ENCODE measurements at places on chromosomes 4 and X. TPM values are rescaled to one million over a fixed set of nuclear protein-coding genes. Genes with fewer than 3 reads are reported as not detected.
A peak's percentile ranks its signal among the peaks of the same experiment; 100 is the strongest.

- H3K36me3 ChIP-seq = no peaks in the 10 kb centered on the region
- H3K27me3 ChIP-seq = peaks cover 4% of the 10 kb centered on the region
- H3K4me1 ChIP-seq = no peaks in the 10 kb centered on the region
- peak; percentile 17 for DNase-seq
Measured at GRCh38 chr4:7153711-7154110, 38.6 kb upstream of the SORCS2 start.

GRCh38 chr4:17029432-17029831, 131.0 kb upstream of the LDB2 start:
- no peaks in the 10 kb centered on the region for H3K27me3 ChIP-seq
- no peaks in the 10 kb centered on the region for H3K36me3 ChIP-seq
- H3K27ac ChIP-seq = no peak overlapping the region

DNA sequence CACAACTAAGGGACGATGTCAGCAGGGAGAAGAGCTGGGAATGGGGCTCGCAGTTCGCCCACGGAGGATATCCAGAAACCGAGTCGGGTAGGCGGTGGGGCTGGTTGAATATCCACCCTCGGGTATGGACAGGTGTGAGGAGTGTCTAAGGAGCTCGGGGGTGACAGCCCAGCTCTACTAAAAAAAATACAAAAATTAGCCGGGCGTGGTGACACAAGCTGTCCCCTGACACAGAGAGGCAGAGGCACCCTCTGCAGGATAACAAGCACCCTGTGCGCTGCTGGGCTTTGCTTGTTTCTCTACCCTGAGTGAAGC, 12.2 kb upstream of the ASMTL start:
- no peaks in the 10 kb centered on the region for H3K4me1 ChIP-seq
- peak; percentile 11 for DNase-seq
- no peak overlapping the region for H3K4me3 ChIP-seq
- H3K27ac ChIP-seq = no peak overlapping the region

CNGA1 gene
- total RNA-seq = 0.53 TPM

- H3K27ac ChIP-seq = no peak overlapping the region
- DNase-seq = no peak
- H3K27me3 ChIP-seq = no peaks in the 10 kb centered on the region
- no peaks in the 10 kb centered on the region for H3K36me3 ChIP-seq
- no peaks in the 10 kb centered on the region for H3K4me1 ChIP-seq
Measured at GRCh38 chr4:159367781-159368080, 264.9 kb downstream of the RAPGEF2 start.

- H3K27me3 ChIP-seq = no peaks in the 10 kb centered on the region
- no peaks in the 10 kb centered on the region for H3K36me3 ChIP-seq
- H3K4me3 ChIP-seq = no peak overlapping the region
- no peaks in the 10 kb centered on the region for H3K4me1 ChIP-seq
- DNase-seq = no peak
- H3K27ac ChIP-seq = no peak overlapping the region
Measured at GRCh38 chrX:120419463-120419862, 49.6 kb downstream of the LAMP2 start.

GRCh38 chr4:82491251-82491960, 61.0 kb downstream of the ENOPH1 start:
- H3K36me3 ChIP-seq = no peaks in the 10 kb centered on the region
- no peaks in the 10 kb centered on the region for H3K27me3 ChIP-seq
- DNase-seq = no peak
- no peaks in the 10 kb centered on the region for H3K4me1 ChIP-seq
- H3K4me3 ChIP-seq = no peak overlapping the region

GRCh38 chr4:47945930-47946726, 31.7 kb upstream of the NFXL1 start:
- H3K27me3 ChIP-seq = no peaks in the 10 kb centered on the region
- H3K4me1 ChIP-seq = no peaks in the 10 kb centered on the region
- no peak overlapping the region for H3K4me3 ChIP-seq
- DNase-seq = no peak

DNA sequence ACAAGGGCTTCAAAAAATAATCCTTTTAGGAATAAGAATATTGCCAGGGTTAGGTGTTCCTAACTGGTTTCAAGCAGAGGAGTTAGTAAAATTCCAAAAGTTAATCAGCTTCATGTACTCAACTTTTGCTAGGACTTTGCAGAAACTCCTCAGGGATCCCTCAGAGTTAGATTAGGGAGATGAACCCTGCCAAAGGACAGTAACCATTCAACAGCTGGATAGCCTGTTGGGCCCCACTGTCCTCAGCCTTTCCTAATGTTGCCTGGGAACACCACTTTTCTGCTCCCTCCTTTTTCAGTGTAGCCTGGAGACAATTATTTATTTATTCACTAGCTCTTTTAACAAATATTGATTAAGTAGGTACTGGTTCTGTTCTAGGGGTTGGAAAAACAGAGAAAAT, 53.8 kb downstream of the NFKB1 start:
- peaks cover 30% of the 10 kb centered on the region for H3K4me1 ChIP-seq
- no peaks in the 10 kb centered on the region for H3K36me3 ChIP-seq
- DNase-seq = no peak
- no peak overlapping the region for H3K27ac ChIP-seq
- no peak overlapping the region for H3K4me3 ChIP-seq
- no peaks in the 10 kb centered on the region for H3K27me3 ChIP-seq

GRCh38 chrX:103356130-103356798, at the start of gene TCEAL9:
TSS of gene TCEAL9 (plus strand) at chrX:103356506. CDS start at chrX:103357685, 1,179 bp downstream.
- H3K27me3 ChIP-seq = no peaks in the 10 kb centered on the region
- no peaks in the 10 kb centered on the region for H3K4me1 ChIP-seq
- peak within 1 kb of the TSS; percentile 81 for H3K27ac ChIP-seq
- no peaks in the 10 kb centered on the region for H3K36me3 ChIP-seq
- DNase-seq = peak; percentile 57

GCNA gene
- 2.1 TPM for total RNA-seq

- no peak for DNase-seq
- no peak overlapping the region for H3K27ac ChIP-seq
- no peaks in the 10 kb centered on the region for H3K4me1 ChIP-seq
- H3K4me3 ChIP-seq = no peak overlapping the region
Measured at GRCh38 chrX:154987940-154988339, 34.6 kb downstream of the F8 start.

DNA sequence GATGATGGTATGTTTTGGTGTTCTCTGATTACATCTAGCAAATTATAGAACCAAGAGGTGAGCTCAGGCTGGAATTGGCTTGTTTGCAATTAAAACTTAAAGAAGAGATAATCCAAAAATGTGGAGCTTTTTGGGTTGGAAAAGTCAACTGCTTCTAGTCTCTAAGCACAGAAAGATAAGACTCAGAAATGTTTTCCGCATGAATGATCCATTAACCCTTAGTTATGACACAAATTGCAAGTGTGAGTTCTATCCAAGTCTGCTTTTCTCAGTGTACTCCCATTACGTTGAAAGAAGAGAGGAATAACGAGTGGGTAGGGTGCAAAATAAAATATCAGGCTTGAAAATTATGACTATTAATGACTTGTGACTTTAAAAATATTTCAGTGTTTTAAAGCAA, 38.5 kb downstream of the HPGD start:
- H3K27me3 ChIP-seq = no peaks in the 10 kb centered on the region
- no peaks in the 10 kb centered on the region for H3K4me1 ChIP-seq
- H3K36me3 ChIP-seq = no peaks in the 10 kb centered on the region
- H3K4me3 ChIP-seq = no peak overlapping the region
- H3K27ac ChIP-seq = no peak overlapping the region
- no peak for DNase-seq

PRR27 gene
- total RNA-seq = not detected

GRCh38 chr4:84708406-84709135, 125.6 kb downstream of the CDS1 start:
- no peak overlapping the region for H3K4me3 ChIP-seq
- H3K27ac ChIP-seq = no peak overlapping the region
- H3K36me3 ChIP-seq = peaks cover 86% of the 10 kb centered on the region
- DNase-seq = no peak
- H3K27me3 ChIP-seq = no peaks in the 10 kb centered on the region
- no peaks in the 10 kb centered on the region for H3K4me1 ChIP-seq

ESX1 gene
- not detected for total RNA-seq

DNA sequence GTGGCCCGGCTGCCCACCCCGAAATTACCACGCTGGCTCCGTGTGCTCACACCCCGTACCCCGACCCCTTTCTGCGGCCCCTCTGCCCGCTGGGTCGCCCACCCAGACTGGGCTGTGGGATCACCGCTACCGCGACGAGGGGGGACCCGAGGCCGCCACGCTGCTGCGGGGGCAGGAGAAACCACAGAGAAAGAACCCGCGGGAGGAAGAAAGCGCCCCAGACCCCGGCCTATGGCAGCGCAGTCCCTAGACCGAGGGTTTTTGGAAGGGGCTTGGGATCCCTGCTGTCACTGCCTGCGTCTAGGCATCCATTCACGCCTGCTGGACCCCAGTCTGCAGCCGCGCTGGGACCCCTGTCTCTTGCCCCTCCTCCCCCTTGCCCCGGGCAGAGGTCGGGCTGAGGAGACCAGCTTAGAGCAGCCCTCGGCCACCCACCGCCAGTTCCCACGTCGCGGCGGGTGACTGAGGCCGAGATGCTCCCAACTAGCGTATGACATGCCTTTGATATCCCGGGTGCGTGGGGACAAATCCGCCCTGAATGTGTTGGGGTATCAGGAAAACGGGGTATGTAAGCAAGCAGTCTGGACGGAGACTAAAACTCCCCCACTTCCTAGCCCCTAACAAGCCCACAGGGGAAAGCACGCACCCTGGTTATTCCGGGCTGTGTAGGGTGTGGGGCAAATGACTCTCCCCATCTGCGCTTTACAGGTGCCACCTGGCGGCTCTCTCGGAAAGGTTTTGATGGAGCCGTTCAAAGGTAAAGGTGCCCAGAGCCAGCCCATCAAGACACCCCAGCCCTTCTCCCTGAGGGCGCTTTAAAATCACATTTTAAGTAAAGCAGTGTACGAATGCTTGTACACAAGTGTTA, 862 bp upstream of the INPP4B start:
- peaks cover 21% of the 10 kb centered on the region for H3K4me1 ChIP-seq
- DNase-seq = no peak
- peak overlapping the region; percentile 64 for H3K4me3 ChIP-seq
- H3K27ac ChIP-seq = peak overlapping the region; percentile 54
- H3K27me3 ChIP-seq = peaks cover 29% of the 10 kb centered on the region

PCDH10 gene
- 0.71 TPM for total RNA-seq

SPACA5 gene
- total RNA-seq = not detected

GRCh38 chr4:81538716-81539427, 67.2 kb upstream of the RASGEF1B start:
- no peak overlapping the region for H3K4me3 ChIP-seq
- DNase-seq = no peak
- H3K27me3 ChIP-seq = no peaks in the 10 kb centered on the region
- H3K36me3 ChIP-seq = no peaks in the 10 kb centered on the region
- no peak overlapping the region for H3K27ac ChIP-seq

DNA sequence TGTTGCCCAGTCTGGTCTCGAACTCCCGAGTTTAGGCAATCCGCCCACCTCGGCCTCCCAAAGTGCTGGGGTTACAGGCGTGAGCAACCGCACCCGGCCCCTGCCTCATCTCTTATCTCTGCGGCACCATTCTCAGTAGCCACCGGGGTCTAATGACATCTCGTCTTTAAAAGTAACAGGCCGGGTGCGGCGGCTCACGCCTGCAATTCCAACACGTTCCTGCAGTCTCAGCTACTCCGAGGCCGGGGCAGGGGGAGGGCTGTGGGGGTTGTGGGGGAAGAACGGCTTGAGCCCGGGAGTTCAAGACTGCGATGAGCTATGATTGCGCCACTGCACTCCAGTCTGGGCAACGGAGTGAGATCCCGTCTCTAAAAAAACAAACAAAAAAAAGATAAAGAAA, 28.8 kb downstream of the ING2 start:
- no peak for DNase-seq
- no peaks in the 10 kb centered on the region for H3K27me3 ChIP-seq
- no peak overlapping the region for H3K4me3 ChIP-seq
- H3K27ac ChIP-seq = no peak overlapping the region

DOK7 gene
- total RNA-seq = 4.0 TPM

SLC2A9 gene
- 25.2 TPM for total RNA-seq
